Renal cortical epithelial cell (primary cell): ENCODE measurements at places on chromosomes 16 and 17. TPM values are rescaled to one million over a fixed set of nuclear protein-coding genes. Genes with fewer than 3 reads are reported as not detected.

DNA sequence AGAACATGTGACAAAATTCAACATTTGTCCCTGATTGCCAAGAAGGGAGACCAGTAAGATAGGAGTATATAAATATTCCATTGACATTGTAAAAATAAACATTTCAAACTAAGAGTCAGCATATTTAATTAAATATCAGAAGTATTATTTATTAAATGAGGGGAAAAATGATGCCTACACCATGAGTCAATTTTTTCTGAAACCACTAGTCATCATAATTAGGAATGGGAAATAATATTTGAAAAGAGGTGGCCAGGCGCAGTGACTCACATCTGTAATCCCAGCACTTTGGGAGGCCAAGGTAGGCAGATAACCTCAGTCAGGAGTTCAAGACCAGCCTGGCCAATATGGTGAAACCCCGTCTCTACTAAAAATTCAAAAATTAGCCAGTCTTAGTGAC lies 2.1 kb downstream of the CMTM1 start:
- no peak for DNase-seq

DNA sequence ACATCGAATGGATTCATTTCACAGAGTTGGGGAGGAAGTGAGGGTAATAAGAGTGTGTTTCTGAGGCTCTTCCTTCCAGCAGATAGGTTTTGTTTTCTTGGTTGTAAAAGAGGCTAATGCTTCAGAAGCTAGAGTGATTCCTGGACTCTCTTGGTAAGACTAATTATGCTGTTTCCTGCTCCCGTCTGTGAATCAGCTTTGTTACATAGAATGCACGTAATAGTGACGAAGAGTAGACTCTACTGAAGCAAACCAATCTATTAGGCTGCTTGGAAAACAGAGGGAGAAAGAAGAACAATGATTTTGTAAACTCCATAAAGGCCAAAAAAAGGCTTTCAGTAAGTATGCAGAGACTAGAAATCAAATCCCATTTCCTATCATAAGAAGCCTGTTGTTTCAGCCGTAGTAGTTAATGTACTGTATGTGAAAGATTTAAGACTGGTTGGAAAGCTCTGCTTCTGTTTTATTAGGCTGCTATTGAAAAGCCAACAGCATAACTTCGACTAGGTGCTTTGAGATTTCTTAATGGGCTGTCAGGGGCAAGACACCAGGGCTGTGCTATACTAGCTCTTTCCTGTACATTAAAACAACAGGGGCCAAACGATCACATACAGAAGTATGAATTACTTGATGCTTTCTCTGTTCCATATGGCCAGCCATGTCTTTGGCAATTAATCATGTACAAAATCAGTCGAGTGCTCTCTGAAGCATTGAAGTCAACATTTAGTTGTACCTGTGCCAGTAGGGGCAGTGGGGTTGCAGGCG lies 219.0 kb downstream of the FTO start:
- no peak for DNase-seq

DNA sequence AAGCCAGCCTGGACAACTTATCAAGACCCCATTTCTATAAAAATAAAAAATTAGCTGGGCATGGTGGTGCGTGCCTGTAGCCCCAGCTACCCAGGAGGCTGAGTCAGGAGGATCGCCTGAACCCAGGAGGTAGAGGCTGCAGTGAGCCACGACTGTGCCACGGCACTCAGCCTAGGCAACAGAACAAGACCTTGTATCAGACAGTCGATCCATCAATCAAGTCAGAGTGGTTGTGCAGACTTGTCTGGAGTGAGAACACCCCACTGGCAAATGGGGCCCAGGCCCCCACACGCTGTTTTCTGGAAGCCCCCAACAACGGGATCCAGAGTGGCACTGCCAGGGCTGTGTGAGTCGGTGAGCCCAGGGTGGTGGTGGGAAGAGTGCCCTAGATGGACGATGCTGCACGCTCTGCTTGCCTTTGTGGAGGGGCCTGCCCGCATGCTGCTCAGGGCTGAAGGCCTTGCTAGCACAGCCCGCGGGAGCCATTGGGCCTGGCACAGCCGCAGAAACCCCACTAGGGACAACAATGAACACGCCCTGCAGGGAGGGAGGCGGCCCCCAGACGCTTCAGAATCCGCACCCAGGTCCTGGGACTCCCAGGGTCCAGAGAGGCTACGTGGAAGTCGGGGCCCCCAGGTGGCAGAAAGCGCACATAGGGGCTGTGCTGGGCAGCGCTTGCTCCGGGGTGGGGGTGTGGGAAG lies 80.1 kb upstream of the GNG13 start:
- DNase-seq, result no peak

KRT36 gene
- not detected in 2 replicates for total RNA-seq

PPP1R27 gene
- not detected in 2 replicates for total RNA-seq

LPO gene
- not detected in 2 replicates for total RNA-seq

TBX6 gene
- 0.15 TPM in 1 of 2 replicates, not detected in the other for total RNA-seq

HBM gene
- not detected in 2 replicates for total RNA-seq

WSCD1 gene
- 15.3 and 19.3 TPM in 2 replicates for total RNA-seq
